AG09319 (cell line): ENCODE measurements at places on chromosomes 2 and 18.
A peak's percentile ranks its signal among the peaks of the same experiment; 100 is the strongest.

GRCh38 chr2:24540011-24540477 is 49.0 kb downstream of the NCOA1 start:
- no peak for DNase-seq

GRCh38 chr18:45449418-45450227 is 165.7 kb upstream of the SLC14A2 start:
- DNase-seq = peak; percentile 15

GRCh38 chr18:63832470-63832869 is 55.0 kb upstream of the SERPINB2 start:
- DNase-seq = no peak

DNA sequence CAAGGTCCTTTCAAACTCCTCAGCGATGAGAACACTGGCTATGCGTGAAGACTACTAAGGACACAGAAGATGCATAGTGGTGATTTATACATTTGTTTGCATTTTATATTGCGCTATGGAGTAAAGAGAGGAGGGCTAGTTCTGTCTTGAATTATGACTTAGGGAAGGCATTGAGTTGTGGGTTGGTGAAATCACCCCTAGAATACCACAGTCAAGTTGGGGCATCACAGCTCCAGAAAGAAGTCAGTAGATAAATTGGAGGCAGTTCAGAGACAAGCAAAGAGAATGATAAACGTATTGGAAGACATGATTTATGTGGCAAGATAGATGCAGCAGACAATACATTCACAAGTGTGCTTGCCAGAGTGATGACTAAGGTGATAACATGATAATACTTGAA is 460.4 kb downstream of the EPHA4 start:
- no peak for DNase-seq

GRCh38 chr2:173008786-173009185 is 66.9 kb upstream of the MAP3K20 start:
- DNase-seq = no peak

GRCh38 chr2:192195548-192196418 is 1.1 kb upstream of the TMEFF2 start:
- no peak for DNase-seq

DNA sequence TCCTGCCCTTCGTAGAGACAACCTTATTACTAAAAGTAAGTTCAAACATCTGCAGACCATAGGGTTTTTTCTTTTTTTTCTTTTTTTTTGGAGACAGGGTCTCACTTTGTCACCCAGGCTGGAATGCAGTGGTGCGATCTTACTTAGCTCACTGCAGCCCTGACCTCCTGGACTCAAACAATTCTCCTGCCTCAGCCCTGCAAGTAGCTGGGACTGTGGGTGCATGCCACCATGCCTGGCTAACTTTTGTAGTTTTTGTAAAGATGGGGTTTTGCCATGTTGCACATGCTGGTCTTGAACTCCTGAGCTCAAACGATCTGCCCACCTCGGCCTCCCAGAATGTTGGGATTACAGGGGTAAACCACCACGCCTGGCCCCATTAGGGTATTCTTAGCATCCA is 32.4 kb downstream of the HADHA start:
- DNase-seq = no peak

GRCh38 chr18:48529796-48530195 is 9.0 kb upstream of the CTIF start:
- DNase-seq = peak; percentile 49

DNA sequence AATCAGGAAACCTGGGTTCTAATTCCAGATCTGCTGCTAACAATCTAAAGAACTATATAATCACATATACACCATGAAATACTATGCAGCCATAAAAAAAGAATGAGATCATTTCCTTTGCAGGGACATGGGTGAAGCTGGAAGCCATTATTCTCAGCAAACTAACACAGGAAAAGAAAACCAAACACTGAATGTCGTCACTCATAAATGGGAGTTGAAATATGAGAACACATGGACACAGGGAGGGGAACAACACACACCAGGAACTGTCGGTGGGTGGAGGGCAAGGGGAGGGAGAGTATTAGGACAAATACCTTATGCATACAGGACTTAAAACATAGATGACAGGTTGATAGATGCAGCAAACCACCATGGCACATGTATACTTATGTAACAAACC is 33.2 kb downstream of the CDH2 start:
- DNase-seq = no peak

GRCh38 chr2:2232167-2232566 is 98.9 kb downstream of the MYT1L start:
- DNase-seq = no peak

DNA sequence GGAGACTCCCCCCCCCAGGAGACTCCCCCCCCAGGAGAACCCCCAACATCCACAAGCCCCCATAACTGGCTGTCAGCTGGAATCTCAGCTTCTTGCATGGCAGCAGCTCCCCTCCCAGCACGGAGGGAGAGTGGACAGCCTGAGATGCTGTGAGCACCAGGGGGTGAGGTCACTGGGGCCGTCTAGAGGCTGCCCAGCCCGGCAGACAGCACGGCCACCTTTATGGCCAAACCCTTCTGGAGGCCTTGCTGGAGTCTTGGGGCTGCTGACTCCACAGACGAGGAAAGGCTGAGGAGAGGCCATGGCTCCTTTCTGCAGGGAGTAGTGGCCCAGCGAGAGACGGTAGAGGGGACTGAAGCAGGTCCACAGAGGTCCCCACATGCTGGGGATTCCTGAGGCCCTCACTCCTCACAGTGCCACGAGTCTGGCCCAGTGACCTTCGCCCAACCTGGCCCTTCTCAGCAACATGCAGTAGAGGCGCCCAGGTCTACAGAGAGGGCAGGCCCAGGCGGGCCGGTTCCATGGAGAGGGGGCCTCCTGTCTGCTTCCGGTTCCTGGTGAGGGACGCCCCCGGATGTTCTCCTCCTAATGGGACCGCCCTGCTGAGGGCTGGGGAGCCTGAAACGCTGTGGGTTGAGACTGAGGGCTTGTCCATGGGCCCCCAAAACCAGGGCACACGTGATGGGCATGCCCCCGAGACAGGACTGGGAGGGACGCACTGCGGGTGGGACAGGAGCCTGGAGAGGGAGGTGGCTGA is 122.6 kb upstream of the CTDP1 start:
- DNase-seq = no peak

- DNase-seq = no peak
Measured at GRCh38 chr18:79070486-79070885, 1.3 kb downstream of the ATP9B start.

DNA sequence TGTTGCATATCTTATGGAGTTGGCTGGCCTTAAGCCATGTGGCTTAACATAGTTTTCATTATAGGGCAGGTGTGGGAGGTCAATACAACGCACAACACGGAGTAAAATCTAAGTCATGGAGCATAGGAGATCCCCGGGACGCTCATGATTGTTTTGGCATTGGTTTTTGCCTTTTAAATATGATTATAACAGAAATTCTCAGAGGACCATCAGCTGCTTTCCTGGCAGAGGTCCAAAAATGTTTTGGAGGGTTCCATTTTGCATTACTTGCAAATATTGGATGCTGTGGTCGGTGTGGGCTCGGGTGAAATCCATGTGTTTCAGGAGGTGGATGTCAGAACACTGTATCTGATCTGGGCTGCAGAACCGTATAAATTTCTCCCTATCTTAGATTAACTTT is 3.4 kb downstream of the NCOA1 start:
- DNase-seq = no peak

GRCh38 chr18:63236406-63236805 is 83.2 kb downstream of the BCL2 start:
- no peak for DNase-seq

GRCh38 chr2:9327873-9328352 is 95.4 kb downstream of the ITGB1BP1 start:
- no peak for DNase-seq

DNA sequence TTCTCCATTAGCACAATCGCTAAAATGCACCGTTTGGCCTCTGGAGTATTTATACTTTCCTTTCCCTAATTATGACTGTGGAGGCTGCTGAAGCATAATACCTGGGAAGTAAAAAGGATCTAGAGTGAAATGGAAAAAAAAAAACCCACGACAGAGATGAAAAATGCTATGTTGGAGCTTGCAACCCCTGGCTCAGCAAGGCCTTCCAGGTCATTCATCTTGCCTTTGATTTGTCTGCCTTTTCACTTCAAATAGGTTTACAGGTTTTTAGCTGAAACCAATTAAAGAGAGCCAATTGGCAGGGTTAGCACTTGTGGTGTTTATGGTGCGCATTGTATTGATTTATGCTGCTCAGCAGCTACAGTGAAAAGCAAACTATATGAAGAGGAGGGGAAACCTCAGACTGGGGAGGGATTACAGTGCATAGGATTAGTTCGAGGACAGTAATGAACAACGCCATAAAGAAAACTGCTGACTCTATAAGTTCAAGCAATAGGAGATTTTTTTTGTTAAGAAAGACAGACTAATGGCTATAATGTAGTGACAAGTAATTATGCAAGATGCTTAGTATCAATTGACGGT is 347.9 kb downstream of the MEIS1 start:
- DNase-seq = no peak

DNA sequence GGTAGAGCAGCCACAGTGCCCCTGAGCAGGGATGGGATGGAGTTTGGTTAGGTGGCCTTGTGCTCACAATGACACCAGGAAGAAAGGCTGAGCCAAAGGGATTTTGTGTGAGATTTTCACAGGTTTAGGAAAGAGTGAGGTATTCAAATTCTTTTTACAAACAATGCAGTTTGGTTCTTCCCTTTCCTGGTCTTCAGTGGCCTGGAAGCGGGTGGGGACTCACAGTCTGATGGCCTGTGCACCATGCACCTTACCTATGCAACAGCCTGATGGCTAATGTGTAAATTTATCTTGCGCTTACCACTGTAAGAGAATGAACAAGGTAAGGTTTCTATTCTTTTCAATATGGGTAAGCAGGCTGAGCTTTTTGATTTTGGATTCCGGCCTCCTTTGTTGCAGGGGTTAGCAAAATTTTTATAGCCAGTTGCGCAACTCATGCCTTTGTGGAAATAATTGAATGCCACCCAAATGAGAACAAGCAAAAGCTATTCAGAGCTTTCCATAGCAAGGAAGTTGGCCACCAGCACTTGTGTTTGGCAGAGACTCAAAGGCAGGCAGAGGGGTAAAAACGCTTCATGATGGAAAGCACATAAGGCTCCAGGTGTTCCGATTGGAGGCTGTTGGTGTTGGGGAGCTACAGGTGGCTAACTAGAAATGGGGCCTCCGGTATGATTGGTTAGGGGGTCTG is 23.8 kb upstream of the IL1R2 start:
- DNase-seq = no peak

GRCh38 chr2:85605406-85606115 is 3.1 kb upstream of the TMEM150A start:
- DNase-seq = no peak

DNA sequence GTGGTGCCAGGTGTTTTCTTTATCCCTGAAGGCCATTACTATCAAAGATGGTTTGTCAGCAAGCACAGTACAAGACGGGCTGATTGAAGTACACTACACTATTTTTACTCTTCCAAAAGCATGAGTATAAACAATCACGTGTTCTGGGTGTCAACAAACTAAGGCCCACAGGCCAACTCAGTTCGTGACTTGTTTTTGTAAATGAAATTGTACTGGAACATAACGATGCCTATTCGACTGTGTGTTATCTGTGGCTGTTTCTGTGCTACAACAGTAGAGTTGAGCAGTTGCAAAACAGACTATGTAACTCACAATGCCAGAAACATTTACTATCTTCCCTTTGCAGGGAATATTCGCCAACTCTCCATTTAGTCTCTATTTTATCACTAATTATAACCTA is 12.3 kb downstream of the MRPS5 start:
- no peak for DNase-seq

DNA sequence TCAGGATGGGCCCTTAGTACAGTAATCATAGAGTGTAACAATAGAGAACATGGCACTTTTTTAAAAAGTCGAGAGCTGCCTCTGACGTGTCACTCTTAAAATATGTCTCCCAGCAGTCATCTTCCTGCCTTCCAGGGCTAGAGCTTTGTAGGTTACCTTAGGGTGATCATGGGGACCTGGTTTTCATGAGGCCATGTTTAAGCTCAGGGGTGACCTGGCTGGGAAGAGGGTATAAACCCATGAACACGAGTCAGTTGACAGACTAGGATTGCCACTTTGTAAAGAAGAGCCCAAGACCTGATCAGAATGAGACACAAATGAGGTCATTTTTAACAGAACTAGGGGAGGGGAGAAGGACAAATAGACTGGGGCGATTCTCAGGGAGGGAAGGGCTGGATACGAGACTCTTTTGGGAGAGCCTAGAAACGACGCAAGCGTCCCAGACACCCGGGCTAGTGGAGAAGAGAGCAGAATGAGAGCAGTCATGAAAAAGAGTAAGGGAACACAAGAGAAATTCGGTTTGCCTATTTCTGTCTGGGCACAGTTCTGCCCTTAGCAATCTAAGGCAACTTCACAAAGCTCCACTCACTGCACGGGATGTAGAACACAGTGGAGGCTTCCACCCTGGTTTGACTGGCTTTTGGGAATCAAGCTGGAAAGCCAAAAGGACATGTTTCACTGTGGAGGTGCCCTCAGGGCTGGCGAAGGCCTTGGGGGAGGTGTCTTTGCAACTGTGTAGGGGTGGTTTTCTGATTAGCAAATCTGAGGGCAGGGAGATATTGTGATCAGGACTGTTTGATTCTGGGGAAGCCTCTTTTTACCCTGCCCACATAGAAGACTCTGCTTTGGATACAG is 1.8 kb upstream of the RAB31 start:
- DNase-seq = no peak

- no peak for DNase-seq
Measured at GRCh38 chr18:34189656-34190435, 34.9 kb downstream of the NOL4 start.
